Mammary epithelial cell (primary cell): ENCODE measurements at places on chromosomes 2 and 18. TPM values are rescaled to one million over a fixed set of nuclear protein-coding genes. Genes with fewer than 3 reads are reported as not detected.

XPO1 gene
- 122 and 127 TPM in 2 replicates for total RNA-seq

RNF181 gene
- 109 TPM for total RNA-seq

ONECUT2 gene
- under 0.01 TPM for total RNA-seq

NAB1 gene
- 27.1 and 41.6 TPM in 2 replicates for total RNA-seq

SERPINB5 gene
- total RNA-seq, result 387 and 490 TPM in 2 replicates

GPD2 gene
- total RNA-seq, result 39.3 and 42.2 TPM in 2 replicates

INHBB gene
- 0.11 TPM in 1 of 2 replicates, not detected in the other for total RNA-seq

ARHGEF4 gene
- total RNA-seq, result 53.5 and 70.3 TPM in 2 replicates

GKN1 gene
- 0.43 TPM in 1 of 2 replicates, not detected in the other for total RNA-seq

TSPYL6 gene
- total RNA-seq, result not detected in 2 replicates

GLS gene
- total RNA-seq, result 140 and 166 TPM in 2 replicates

ACVR1C gene
- 0.21 and 0.27 TPM in 2 replicates for total RNA-seq

ANKRD36C gene
- 45.0 TPM for total RNA-seq

CNDP1 gene
- total RNA-seq, result under 0.01 TPM

PCARE gene
- total RNA-seq, result under 0.01 TPM

C18orf54 gene
- total RNA-seq, result 5.5 and 12.0 TPM in 2 replicates

ALPP gene
- total RNA-seq, result not detected in 2 replicates

POTEC gene
- not detected for total RNA-seq

KCNJ3 gene
- not detected for total RNA-seq

PKDCC gene
- not detected in 2 replicates for total RNA-seq

NEU2 gene
- total RNA-seq, result not detected

IL1RN gene
- 8.2 and 18.0 TPM in 2 replicates for total RNA-seq

MRO gene
- total RNA-seq, result not detected in 2 replicates

NOSTRIN gene
- not detected in 2 replicates for total RNA-seq

ST8SIA3 gene
- not detected for total RNA-seq

RND3 gene
- 178 and 446 TPM in 2 replicates for total RNA-seq

NRP2 gene
- 58.8 and 65.4 TPM in 2 replicates for total RNA-seq

DCC gene
- total RNA-seq, result not detected

PPP4R1 gene
- total RNA-seq, result 89.7 TPM

REEP1 gene
- total RNA-seq, result under 0.01 TPM

ST6GAL2 gene
- total RNA-seq, result 1.8 TPM

SLC38A11 gene
- not detected in 2 replicates for total RNA-seq

TLX2 gene
- not detected for total RNA-seq

DPY30 gene
- 64.7 and 70.1 TPM in 2 replicates for total RNA-seq

TMEM247 gene
- not detected in 2 replicates for total RNA-seq

SLC5A7 gene
- not detected in 2 replicates for total RNA-seq

PRKD3 gene
- total RNA-seq, result 43.3 TPM

BCL11A gene
- total RNA-seq, result 4.4 and 12.7 TPM in 2 replicates

PSTPIP2 gene
- 33.7 and 37.9 TPM in 2 replicates for total RNA-seq

CFC1 gene
- total RNA-seq, result not detected

PLEKHH2 gene
- total RNA-seq, result 2.7 and 2.8 TPM in 2 replicates

GPR45 gene
- total RNA-seq, result not detected

OTOS gene
- total RNA-seq, result not detected in 2 replicates

FECH gene
- 63.0 TPM for total RNA-seq

ANKRD30BL gene
- not detected for total RNA-seq

PTMA gene
- 330 and 544 TPM in 2 replicates for total RNA-seq

WDFY1 gene
- 55.6 and 65.3 TPM in 2 replicates for total RNA-seq

AQP12A gene
- total RNA-seq, result not detected

MAP3K19 gene
- total RNA-seq, result not detected in 2 replicates

INHA gene
- 0.50 TPM for total RNA-seq

UGT1A4 gene
- total RNA-seq, result 0.14 and 0.53 TPM in 2 replicates

DPYSL5 gene
- not detected for total RNA-seq

LYG2 gene
- not detected in 2 replicates for total RNA-seq

OTX1 gene
- total RNA-seq, result 1.0 TPM

CXCR1 gene
- total RNA-seq, result under 0.01 TPM

ITGB1BP1 gene
- 129 and 155 TPM in 2 replicates for total RNA-seq

SLC19A3 gene
- 0.35 TPM in 1 of 2 replicates, not detected in the other for total RNA-seq

GNAL gene
- 29.3 and 35.0 TPM in 2 replicates for total RNA-seq
